ENCODE measurements at places on chromosomes 7 and 10.
A peak's percentile ranks its signal among the peaks of the same experiment; 100 is the strongest.

- DNase-seq = no peak
These were observed 13.6 kb downstream of the TSPAN15 start for GRCh38 chr10:69464801-69465401.

DNA sequence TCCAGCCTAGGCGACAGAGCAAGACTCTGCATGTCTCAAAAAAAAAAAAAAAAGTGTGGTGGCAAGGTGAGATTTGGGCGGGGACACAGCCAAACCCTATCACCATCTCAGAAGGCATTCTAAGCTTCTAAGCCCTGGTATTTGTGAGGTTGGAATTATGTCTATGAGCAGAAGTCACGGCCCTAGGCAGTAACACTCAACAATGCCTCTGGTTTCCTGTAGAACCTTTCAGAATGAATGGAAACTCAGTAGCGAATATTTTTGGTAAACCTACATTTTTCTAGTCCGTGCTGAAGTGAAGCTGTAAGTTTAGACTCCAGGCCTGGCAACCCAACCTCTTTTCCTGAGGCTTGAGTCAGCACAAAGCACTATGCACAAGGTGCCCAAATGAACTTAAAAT lies 88.3 kb downstream of the FAM107B start:
- DNase-seq = no peak

DNA sequence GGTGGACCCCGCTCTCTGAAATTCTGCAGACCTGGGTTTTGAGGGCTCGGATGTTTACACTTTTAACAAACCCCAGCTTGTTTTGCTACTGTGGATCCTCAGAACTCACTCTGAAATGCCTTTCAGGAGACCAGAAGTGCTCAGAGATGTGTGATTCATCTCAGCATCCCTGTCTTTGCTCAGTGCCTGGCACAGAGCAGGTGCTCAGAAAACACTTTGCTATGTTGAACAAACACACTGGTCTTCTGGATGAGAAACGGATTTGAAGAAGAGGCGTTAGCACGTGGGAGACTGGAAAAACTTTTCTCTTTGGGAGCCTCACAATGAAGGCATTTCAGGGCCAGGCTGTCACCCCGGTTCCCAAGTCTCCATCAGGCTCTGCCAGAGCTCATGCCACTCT lies 53.3 kb downstream of the SH3PXD2A start:
- DNase-seq = no peak

DNA sequence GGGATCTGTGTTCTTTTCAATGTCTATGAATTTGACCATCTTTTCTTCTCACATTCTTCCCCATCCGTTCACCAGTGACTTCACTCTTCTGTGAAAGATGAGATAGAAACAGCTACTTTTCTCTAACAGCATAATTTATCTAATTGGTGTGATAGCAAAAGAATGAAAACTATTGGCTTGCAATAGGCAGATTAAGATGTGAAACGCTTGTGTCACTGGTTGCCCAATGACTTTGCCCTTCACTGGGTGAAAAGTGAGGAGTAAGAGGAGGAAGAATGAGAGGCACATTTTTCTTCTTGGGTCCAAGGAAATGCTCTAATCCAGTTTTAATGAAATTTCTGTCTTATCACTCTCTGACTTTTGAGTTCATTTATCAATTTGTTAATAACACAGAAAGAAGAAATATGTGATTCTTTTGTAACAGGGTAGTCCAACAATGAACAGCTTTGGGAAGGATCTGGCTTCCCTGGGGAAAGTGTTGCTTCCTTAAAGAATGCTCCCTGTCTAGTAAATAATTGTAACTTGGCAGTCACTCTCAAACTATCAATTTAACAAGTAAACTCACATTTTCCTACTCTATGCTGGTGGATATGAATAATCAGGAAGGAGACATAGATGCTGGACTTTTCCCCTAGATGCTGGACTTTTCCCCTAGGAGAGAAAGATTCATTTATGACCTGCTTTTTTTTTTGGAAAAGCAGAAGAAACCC lies 35.1 kb downstream of the BET1 start:
- DNase-seq = no peak

DNA sequence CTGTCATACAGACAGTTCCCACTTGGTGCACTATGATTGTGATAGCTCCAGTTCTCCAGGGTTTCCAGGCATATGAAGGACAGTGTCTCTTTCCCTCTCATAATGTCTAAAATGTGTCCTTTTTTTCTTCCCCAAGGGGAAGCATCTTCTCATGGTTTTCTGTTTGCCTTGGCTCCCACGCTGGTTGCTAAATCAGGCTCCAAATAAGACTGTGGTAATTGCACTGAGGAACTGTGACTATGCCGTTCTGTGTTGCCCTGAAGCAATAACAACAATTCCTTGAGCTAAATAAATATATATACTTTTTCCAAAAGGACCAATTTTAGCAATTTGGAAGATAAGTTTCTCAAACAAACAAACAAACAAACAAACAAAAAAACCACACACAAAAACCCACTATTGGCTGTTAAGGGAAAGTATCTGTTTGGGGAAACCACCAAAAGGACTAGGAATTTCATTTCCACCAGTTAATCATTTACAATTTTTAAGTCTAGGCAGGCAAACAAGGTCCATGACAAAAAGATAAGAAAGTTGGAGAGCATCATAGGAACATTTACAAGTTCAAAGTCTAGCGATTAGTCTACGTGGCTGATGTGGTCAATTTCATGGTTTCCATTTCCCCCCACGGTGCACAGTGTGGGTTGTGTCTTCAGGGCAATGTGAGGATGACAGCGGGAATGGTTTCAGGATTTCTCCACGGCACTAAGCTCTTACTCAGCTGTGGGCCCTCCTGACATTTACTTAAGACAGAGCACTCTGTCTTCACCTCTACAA lies 62.4 kb downstream of the THNSL1 start:
- no peak for DNase-seq

- no peak for DNase-seq
These were observed 4.9 kb downstream of the TRIM8 start for GRCh38 chr10:102648889-102649796.

DNA sequence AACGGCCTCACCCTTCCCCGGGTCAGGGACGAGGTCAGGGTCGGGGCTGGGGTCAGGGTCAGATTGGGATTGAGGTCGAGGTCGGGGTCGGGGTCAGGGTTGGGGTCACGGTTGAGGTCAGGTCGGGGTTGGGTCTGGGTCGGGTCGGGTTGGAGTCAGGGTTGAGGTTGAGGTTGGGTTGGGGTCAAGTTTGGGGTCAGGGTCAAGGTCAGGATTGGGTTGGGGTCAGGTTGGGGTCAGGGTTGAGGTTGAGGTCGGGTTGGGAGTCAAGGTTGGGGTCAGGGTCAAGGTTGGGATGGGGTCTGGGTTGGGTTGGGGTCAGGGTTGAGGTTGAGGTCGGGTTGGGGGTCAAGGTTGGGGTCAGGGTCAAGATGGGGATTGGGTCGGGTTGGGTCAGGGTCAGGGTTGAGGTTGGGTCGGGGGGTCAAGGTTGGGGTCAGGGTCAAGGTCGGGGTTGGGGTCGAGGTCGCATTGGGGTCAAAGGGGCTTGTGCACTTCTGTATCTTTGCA lies 131.4 kb downstream of the VIPR2 start:
- no peak for DNase-seq

- no peak for DNase-seq
These were observed 176.2 kb downstream of the ST7 start for GRCh38 chr7:117129521-117129955.

DNA sequence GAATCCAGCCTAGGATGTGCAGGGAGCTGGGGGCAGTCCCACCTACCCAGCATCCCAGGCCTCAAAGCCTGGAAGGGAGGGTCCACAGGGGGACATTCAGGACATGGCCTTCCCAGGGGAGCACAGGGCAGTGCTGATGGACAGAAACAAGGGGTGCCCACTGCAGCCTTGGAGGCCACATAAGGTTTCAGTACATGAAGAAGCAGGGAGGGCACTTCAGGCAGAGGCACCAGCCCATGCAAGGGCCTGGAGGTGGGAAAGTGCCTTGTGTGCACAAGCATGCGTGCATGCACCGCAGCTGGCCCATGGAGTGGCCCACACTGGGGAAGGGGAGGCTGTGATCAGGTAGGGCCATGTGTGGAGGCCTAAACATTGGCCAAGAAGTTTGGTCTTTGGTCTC lies 9.1 kb downstream of the C10orf105 start:
- no peak for DNase-seq

GRCh38 chr7:135333200-135333599 lies 99.6 kb downstream of the STRA8 start:
- no peak for DNase-seq

DNA sequence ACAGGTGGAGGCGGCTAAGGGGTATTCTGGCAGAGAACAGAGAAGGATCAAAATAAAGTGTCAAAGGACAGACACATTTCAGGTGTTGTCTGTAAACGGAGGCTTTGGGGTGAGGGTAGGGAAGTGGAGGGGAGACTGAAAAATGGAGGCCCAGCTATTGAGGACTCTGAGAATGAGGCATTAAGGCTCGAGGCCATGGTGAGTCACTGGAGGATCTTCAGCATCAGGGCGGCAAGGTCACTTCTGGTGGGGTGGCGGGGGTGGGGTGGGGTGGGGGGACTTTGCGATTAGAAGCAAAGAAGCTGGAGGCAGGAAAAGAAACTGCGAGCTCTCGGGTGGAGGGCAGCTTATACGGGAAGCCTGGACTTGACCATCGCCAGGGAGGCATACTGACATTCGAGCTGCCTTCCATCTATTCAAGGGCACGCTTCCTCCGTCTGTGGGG lies 58.4 kb upstream of the PCGF5 start:
- DNase-seq = no peak

GRCh38 chr10:79412516-79412915 lies 32.9 kb downstream of the ZCCHC24 start:
- no peak for DNase-seq

GRCh38 chr7:101650579-101651081 lies 21.5 kb upstream of the MYL10 start:
- no peak for DNase-seq

DNA sequence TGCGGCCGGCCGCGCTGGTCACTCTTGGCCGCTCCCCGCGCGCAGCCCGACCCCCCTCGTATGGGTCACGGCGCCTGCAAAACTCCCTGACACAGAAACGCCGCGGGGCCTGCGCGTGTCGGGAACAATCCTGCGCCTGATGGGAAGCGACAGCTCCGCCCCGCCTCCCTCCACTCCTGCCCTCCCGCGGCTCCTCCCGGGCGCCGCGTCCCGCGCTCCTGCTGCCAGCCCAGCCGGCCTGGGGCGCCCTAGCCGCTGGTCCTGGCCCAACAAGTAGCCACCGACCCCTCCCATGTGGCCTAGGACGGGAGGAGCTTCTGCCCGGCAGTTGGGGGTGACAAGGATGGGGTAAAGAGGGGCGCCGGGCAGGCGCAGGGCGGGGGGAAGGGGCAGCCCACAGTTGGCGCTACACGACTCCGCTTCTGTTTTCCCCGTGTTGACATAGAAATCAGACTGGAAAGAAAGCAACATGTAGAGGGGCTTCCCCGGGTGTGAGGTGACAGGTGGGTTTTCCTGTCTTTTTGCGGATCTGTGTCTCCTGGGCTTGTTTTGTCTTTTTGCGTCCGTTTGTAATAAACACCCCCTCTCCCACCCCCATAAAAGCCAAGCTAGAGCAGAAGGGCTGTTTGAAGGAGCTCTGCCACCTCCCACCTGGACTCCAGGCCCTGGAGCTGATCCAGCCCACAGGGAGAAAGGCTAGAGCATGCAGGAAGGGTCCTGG lies 35.1 kb upstream of the PAX2 start:
- peak; percentile 20 for DNase-seq

- DNase-seq = no peak
These were observed 151.9 kb downstream of the PRKAG2 start for GRCh38 chr7:151724920-151725584.

GRCh38 chr7:832167-832967 lies at the start of gene SUN1:
Gene SUN1, plus strand, starts transcription at chr7:832476. Its CDS starts 49 bp downstream, at chr7:832525.
- no peak for DNase-seq

DNA sequence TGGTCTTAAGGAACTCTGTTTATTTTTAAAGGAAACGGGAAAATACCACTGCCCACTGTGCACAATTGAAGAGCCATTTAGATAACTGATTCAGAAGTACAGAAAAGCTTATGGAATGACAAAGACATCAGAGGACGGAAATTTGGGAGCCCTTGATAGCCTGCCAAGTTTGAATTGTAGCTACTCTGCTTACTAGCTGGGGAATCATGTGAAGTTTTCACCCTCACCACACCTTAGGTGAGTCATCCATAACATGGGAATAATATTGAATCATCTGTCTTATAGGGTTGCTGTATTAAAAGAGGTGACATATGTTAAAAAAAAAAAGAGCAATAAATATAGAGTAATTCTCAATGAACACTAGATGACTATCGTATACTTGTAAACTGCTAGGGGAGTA lies 1104.2 kb downstream of the GATA3 start:
- no peak for DNase-seq

Measured in NCI-H1105 (cell line).